ENCODE measurements at places on chromosomes 12 and 14.

- no peak for DNase-seq
Measured at GRCh38 chr12:97716356-97716755, 253.8 kb downstream of the RMST start.

DNA sequence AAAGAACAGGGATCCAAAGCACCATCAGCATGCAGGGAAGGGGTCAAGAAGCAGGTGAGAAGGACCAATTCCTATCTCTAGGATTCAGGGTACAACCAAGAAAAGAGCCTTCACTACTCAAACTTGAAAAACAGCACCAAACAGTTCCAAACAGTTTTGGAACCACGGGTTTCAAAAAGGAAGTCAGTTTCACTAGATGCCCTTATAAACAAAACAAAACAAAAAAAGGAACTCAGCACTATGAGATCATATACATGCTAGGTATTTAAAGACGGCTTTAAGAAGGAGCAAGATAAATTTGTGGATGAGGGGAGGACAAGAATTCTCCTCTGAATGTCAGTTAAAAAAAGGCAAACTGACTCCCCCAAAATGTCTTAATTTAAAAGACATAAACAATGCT, 6.0 kb downstream of the INSM2 start:
- no peak for DNase-seq

DNA sequence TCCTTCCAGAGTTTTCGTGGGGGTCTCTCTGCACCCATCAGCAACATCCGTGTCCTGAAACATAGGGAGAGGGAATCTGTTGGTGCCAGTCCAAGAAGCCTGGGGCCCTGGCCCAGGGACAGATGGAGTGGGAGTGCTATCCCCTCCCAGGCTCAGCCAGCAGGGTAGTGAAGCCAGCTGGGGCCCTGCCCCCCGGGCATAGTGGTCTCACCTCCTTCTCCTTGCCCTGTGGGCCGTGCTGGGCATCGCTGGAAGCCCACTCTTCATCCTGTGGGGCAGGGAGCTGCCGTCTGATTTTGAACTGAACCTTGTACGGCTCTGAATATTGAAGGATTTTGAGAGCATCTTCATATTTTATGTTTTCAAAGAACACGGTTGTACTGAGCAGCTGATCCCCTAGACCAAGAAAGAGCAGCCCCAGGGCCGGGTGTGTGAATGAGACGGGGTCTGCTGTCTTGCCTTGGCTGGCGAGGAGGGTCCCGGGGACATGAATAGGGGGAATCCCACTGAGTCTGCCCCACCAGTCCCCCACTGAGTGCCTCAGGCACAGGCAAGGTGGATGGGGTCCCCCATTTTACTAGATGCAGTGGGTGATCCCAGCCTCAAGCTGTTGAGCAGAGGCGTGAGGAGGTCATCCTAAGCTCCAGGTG, 23.3 kb downstream of the AHNAK2 start:
- DNase-seq: no peak

GRCh38 chr12:106096376-106096775, 42.4 kb downstream of the NUAK1 start:
- DNase-seq: no peak

DNA sequence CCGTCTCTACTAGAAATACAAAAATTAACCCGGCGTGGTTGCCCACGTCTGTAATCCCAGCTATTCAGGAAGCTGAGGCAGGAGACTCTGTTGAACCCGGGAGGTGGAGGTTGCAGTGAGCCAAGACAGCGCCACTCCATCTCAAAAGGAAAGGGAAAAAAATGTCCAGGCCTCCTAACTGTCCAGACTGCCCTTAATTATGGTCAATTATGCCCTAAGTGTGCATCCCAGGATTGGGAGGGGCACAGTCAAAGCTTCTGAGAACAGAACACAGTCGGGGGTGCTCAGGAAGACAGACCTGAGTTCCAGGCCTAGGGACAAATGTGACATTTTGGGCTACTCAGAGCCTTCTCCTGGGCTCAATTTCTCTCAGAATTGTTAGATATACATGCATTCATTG, 31.8 kb upstream of the SMUG1 start:
- DNase-seq: no peak

DNA sequence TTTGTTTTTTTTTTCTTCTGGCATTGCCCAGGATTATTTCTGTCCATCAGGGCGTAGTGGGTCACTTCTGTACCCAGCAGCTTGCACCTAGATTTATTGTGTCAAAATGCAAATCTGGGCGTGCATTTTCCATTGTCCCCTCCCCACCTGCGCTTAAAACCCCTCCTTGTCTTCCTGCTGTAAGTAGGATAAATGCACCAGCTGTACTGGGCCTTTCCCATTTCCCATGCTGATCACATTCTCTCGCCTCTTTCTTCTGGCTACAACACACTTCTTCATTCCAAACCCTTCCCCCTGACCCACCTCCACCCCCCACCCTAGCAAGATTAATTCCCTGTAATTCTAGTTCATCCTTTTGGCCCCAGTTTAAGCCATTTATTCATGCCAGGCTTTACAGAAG, 128.0 kb downstream of the ETV6 start:
- DNase-seq: no peak

- no peak for DNase-seq
Measured at GRCh38 chr14:99006276-99006675, 265.7 kb downstream of the BCL11B start.

DNA sequence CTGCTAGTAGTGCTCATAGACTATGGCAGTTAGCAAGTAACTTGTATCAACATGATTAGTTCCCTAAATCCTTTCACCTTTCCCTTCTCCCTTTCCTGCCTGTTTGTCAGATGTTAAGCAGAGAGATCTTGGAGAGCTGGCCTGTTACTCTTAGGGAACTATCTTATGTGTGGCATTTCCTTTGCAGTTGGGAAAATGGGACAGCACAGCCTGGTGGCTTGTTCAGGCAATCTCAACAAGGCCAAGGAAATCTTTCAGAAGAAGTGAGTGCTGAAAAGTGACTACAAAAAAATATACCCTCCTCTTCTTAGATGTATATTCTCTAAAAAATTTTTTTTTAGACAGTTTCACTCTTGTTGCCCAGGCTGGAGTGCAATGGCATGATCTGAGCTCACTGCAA, 7.4 kb downstream of the PARP2 start:
- no peak for DNase-seq

DNA sequence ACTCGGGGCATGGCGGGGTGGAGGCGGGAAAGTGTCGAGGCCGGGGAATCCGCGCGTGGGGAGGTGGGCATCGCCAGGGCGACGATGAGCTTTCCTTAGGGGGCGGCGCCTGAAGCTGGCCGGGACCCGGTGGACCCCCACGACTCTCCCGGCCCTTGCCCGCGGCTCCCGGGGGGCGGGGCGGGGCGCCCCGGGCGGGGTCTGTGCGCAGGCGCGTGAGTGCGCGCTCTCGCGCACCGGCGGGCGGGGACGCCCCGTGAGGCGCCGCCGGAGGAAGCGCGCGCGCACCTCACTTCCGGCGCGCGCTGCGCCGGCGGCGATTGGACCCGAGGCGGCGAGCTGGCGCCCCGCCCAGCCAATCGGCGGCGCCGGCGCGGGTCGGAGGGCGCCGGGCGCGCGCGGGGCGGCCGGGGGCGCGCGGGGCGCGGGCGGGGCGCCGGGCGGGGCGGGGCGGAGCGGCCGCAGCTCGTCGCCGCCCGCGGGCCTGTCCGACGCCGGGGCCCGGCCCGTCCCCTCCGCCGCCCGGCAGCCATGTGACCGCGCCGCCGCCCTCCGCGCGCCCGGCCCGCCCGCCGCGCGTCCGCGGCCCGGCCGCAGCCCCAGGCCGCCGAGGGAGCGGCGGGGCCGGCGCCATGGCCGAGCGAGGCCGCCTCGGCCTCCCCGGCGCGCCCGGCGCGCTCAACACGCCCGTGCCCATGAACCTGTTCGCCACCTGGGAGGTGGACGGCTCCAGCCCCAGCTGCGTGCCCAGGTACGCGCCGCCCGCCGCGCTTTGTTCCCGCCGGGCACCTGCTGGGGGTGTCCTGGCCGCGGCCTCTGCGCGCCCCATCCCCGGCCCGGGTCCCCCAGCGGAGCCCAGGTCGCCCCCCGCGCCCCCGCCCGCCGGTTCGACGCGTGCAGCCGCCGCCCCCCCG, at the start of gene PACS2:
TSS of gene PACS2 (plus strand) at position 462 of the 914 bp plus-strand sequence. CDS start at position 633, 171 bp downstream.
- peak; percentile 83 for DNase-seq

GRCh38 chr12:129185855-129186254, 332.6 kb downstream of the GLT1D1 start:
- DNase-seq: no peak

- DNase-seq: no peak
Measured at GRCh38 chr12:122295877-122296276, 29.6 kb upstream of the VPS33A start.

DNA sequence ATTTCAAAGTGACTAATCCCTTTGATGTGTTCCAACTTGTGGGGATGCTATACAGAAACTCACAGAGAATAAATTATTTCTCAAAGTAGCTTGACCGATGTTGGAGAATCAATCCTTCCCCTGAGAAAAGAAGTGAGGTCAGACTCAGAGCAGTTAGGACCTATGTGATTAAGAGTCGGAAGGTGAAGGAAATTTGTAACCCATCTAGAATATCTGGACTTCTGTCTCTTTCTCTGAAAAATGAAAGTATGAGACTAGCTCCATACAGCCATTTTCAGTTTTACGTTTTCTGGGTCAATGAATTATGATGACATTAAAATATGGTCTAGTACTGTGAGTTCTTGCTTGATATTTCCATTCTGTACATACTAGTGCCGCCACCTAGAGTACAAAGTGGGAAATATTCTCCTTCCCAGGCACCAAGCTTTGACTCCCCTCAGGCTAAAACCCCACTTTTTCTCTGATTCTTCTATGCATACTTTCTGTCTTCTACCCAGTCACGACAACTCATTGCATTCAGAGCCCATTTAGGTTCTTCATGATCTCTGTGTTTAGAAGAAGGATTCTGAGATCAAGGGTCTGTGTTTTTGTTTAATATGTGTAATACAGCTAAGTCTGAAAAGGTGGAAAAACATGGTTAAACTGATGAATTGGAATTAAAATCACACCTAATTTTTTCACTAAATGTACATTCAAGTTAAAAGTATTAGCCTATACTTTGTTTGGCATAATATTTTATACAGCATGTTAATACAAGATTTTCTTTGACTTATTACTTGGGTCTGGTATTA, 6.9 kb upstream of the NTS start:
- DNase-seq: no peak

- DNase-seq: no peak
Measured at GRCh38 chr12:62643486-62643885, 176.9 kb downstream of the MON2 start.

Measured in activated T-cell treated with anti-CD3 and anti-CD28 coated beads for 48 hours (primary cell).